ENCODE measurements at places on chromosomes 7 and 10. TPM values are rescaled to one million over a fixed set of nuclear protein-coding genes. Genes with fewer than 3 reads are reported as not detected.

The ACTA2 gene
- 17.2 TPM for total RNA-seq

The AOAH gene
- total RNA-seq, result not detected

The ZNF239 gene
- 2.4 TPM for total RNA-seq

The RPEL1 gene
- not detected for total RNA-seq

The SERPINE1 gene
- 712 TPM for total RNA-seq

The GNAT3 gene
- not detected for total RNA-seq

The ADAMTS14 gene
- 0.12 TPM for total RNA-seq

The GPR15LG gene
- not detected for total RNA-seq

The CDNF gene
- total RNA-seq, result 2.4 TPM

The ACHE gene
- total RNA-seq, result 2.0 TPM

The TRIM24 gene
- total RNA-seq, result 6.9 TPM

The ZNF365 gene
- 0.94 TPM for total RNA-seq

The LRRC18 gene
- total RNA-seq, result not detected

The SYT15B gene
- 4.2 TPM for total RNA-seq

The HOXA5 gene
- 6.6 TPM for total RNA-seq

The LRCH4 gene
- 16.2 TPM for total RNA-seq

The SNCG gene
- 12.7 TPM for total RNA-seq

The ADAM22 gene
- total RNA-seq, result 0.14 TPM

The PON3 gene
- total RNA-seq, result 28.2 TPM

The SLC18A2 gene
- total RNA-seq, result 0.06 TPM

The SRRM3 gene
- 5.6 TPM for total RNA-seq

The KIF11 gene
- total RNA-seq, result 36.9 TPM

The HELLS gene
- 31.7 TPM for total RNA-seq

The ZNRF2 gene
- 6.3 TPM for total RNA-seq

The KIAA1549 gene
- 7.8 TPM for total RNA-seq

The UBE3C gene
- 66.4 TPM for total RNA-seq

The GBX1 gene
- total RNA-seq, result not detected

The MAGI2 gene
- total RNA-seq, result 0.40 TPM

The SUMF2 gene
- 114 TPM for total RNA-seq

The C10orf67 gene
- 0.10 TPM for total RNA-seq

The INMT gene
- total RNA-seq, result not detected

The SSC4D gene
- 1.3 TPM for total RNA-seq
